Chondrocyte (in vitro differentiated cells): ENCODE measurements at places on chromosomes 12 and 14. TPM values are rescaled to one million over a fixed set of nuclear protein-coding genes. Genes with fewer than 3 reads are reported as not detected.

- no peak for DNase-seq
These were observed 28.5 kb upstream of the NUDT14 start for GRCh38 chr14:105209646-105210045.

DNA sequence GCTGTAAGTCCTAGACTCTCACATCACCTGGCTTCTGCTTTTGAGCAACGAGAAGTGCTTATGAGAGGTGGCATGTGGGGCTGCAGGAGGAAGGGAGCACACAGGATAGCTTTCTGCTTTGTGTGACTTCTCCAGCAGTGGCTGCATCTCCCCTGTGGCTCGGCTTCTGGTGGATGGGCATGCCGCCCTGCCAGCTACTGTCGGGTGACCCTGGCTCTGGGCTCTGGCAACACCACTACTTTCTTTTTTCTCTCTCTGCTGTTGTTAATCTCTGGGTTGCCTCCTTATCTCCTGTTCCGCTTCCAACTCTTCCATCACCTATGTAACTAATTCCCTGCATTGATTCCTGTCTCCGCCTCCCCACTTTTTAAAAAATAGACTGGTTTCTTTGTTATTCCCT, 209.1 kb upstream of the DAAM1 start:
- no peak for DNase-seq

DNA sequence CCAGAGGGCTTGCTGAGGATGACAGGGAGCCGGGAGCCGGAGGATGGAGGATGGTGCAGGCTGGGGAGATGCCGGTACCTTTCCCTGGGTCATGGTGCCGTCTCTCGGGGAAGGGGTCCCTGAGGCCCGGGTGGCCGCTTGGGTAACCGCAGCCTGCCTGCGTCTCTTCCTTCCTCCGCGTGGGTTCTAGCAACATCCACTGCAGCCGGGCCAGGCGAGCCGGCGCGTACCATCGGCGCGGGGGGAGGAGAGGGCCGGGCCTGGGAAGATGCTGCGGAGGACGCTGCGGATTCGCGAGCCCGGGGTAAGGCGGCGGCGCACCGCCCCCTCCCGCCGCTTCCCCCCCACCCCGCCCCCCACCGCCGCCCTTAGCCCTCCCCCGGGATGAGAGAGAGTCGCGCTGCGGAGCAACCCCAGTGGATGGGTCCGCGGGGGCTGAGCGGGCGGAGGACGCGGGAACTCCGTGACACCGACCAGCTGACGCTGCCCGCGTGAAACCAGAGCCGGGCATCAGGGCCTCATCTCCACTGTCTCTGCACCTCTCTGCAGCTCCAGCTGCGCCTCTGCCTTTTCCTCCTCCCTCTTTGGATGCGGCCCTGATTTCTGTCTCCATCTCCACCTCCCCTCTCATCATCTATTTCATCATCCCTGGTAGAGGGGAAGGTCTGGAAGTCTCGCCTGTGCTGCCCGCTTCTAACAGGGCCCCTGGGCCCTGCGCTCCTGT, at the start of gene FAIM2:
FAIM2 (minus strand) TSS at position 201 of the 724 bp plus-strand sequence; CDS start at position 93, 108 bp downstream.
- peak; percentile 74 for DNase-seq

UNC79 gene
- 0.10 to 0.19 TPM (median 0.15 TPM) in 3 replicates for total RNA-seq

GRCh38 chr12:67758119-67758518, 109.6 kb downstream of the DYRK2 start:
- no peak for DNase-seq

BIN2 gene
- not detected in 3 replicates for total RNA-seq

GRCh38 chr14:23910876-23911210, 42.7 kb upstream of the DHRS4 start:
- DNase-seq, result no peak

GLIPR1L1 gene
- not detected in 3 replicates for total RNA-seq

KRT75 gene
- not detected in 3 replicates for total RNA-seq

DNA sequence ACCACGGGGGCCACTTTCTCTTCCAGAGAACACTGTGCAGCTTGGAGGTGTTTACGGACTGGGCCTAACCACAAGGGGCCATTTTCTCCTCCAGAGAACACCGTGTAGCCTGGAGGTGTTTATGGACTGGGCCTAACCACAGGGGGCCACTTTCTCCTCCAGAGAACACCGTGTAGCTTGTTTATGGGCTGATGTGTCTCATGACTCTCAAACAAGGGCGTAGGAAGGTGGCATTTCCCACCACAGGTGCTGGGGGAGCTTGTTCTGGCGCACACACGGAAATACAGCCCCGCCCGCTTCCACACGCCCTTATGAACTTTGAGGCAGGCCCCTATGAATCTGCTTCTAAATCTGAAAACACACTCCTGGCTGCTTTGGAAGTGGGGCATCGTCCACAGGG, 174.6 kb upstream of the SFSWAP start:
- DNase-seq, result no peak

GRCh38 chr12:58539295-58539694, 381.0 kb downstream of the LRIG3 start:
- DNase-seq, result no peak

GRCh38 chr12:117367006-117367638, 5.7 kb upstream of the NOS1 start:
- no peak for DNase-seq

TRIM9 gene
- total RNA-seq, result 13.0 to 15.5 TPM (median 13.4 TPM) in 3 replicates

GRCh38 chr14:25092258-25092740, 42.4 kb upstream of the STXBP6 start:
- DNase-seq, result no peak

MSI1 gene
- 2.5 to 2.8 TPM (median 2.6 TPM) in 3 replicates for total RNA-seq

- DNase-seq, result no peak
These were observed 196.9 kb upstream of the NOVA1 start for GRCh38 chr14:26794731-26795130.

CCDC197 gene
- total RNA-seq, result not detected in 3 replicates

PTPRB gene
- total RNA-seq, result 0.21 to 0.37 TPM (median 0.29 TPM) in 3 replicates

- no peak for DNase-seq
These were observed 64.4 kb upstream of the RTL1 start for GRCh38 chr14:100967930-100968329.

GSC gene
- not detected in 3 replicates for total RNA-seq

GLIPR1L2 gene
- total RNA-seq, result 0.44 to 0.97 TPM (median 0.65 TPM) in 3 replicates

DNA sequence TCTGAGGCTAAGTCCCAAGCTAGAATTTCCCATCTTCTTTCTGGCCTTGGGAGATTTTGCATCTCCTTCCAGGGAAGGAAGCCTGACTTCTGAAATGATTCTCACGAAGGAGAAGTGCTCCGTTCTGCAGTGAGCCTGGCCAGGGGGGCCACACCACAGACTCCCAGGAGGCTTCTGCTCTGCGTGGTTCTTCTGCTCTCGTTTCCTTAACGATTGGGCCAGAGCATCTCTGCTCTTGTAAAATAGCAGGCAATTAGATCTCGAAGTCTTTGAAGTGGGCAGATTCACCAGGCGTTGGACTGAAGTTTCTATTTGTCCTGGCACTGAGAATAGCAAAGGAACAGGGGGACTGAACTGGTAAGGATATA, 6.7 kb upstream of the BATF start:
- DNase-seq, result no peak

GRCh38 chr12:50723865-50724264, 40.0 kb upstream of the ATF1 start:
- no peak for DNase-seq

DNA sequence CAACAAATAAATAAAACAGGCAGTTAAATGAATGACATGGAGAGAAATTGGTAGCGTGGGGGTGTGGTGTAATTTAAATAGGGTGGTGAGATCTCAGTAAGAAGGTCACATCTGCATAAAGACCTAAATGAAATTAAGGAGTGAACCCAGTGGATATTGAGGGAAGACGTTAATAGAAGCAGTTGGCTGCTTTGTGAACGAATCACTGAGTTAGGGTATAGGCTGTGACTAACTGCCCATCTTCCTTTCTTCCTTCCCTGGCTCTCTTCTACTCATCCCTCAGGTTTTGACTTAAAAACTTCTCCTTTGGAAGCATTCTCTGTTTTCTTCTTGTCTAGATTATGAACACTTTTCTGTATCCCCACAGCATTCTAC, 64.7 kb downstream of the BTG1 start:
- DNase-seq, result no peak

GRCh38 chr14:25394791-25395391, 344.9 kb upstream of the STXBP6 start:
- DNase-seq, result no peak

GRCh38 chr14:68970038-68970612, 9.0 kb downstream of the ACTN1 start:
- DNase-seq, result peak; percentile 49

DDX54 gene
- 44.2 to 52.7 TPM (median 44.6 TPM) in 3 replicates for total RNA-seq

DNA sequence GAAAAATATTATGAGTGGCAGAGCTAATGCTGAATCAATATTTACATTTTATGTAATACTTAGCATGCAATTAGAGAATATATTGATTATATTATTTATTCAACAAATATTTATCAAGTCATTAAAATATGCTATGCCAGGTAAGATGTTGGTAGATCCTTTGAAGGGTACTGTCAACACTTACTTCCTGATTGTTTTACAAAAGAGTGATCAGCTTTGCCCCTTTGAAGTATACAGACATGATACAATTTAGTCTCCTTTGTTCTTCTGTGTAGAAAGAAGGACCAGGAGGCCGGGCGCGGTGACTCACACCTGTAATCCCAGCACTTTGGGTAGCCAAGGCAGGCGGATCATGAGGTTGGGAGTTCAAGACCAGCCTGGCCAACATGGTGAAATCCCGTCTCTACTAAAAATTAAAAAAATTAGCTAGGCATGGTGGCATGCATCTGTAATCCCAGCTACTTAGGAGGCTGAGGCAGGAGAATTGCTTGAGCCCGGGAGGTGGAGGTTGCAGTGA, 73.9 kb upstream of the IFNG-AS1 start:
- DNase-seq, result no peak

- no peak for DNase-seq
These were observed 1.3 kb upstream of the ATP5MC2 start for GRCh38 chr12:53677016-53677799.

EGLN3 gene
- total RNA-seq, result 2.8 TPM in 2 of 3 replicates, not detected in the other

DNA sequence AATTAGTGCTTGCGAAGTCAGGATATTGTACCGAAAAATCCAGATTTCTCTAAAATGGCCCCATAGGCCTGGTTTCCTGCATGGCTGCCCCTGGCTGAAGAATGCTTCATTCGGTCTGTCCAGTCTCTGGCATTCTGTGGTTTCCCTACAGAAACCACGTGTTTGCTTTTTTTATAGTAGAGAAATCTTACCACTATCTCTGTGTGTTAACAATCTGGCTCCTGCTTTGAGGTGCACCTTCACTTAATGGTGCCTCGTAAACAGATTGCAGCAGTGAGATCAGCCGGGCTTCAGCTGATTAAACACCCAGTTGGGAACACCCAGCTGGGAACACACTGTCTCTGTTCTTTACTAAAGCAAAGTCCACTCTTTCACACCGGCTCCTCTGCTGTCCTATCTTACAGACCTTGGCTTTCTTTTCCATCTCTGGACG, 6.7 kb upstream of the DNAAF2 start:
- DNase-seq, result no peak

GRCh38 chr12:108629151-108629550, 4.5 kb downstream of the SELPLG start:
- DNase-seq, result no peak

KERA gene
- total RNA-seq, result not detected in 3 replicates

DNA sequence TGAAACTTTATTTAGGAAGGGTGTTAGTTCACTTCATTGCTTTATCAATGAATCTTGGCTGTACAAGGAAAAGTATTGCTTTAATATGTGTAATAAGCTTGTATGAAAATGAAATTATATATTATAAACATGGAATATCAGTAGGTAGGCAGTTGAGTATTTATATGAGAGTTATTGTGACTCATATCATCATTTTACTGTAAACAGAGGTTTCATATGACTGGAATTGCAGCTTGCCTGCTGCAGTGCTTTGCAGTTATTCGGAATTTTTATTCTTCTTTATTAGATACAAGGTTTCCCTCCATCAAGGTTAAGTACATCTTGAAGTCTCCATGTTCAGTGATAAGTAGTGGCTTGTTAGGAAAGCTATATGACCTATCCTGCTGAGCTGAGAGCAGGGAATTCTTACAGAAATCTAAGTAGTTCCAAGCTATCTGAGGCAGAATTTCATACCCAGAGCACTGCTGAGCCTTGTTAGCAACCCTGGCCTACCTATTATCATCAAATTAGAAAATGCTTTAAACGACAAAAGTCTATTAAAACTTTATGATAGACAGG, 111.2 kb downstream of the MGST1 start:
- DNase-seq, result no peak

MMP17 gene
- total RNA-seq, result 1.3 to 2.4 TPM (median 1.3 TPM) in 3 replicates

GRCh38 chr14:89507521-89507920, 90.5 kb upstream of the FOXN3 start:
- DNase-seq, result no peak

MIP gene
- total RNA-seq, result not detected in 3 replicates

GRCh38 chr12:57011438-57012424, 4.6 kb downstream of the TAC3 start:
- DNase-seq, result no peak

GRCh38 chr12:42446761-42447160, 120.8 kb downstream of the PPHLN1 start:
- no peak for DNase-seq

DNA sequence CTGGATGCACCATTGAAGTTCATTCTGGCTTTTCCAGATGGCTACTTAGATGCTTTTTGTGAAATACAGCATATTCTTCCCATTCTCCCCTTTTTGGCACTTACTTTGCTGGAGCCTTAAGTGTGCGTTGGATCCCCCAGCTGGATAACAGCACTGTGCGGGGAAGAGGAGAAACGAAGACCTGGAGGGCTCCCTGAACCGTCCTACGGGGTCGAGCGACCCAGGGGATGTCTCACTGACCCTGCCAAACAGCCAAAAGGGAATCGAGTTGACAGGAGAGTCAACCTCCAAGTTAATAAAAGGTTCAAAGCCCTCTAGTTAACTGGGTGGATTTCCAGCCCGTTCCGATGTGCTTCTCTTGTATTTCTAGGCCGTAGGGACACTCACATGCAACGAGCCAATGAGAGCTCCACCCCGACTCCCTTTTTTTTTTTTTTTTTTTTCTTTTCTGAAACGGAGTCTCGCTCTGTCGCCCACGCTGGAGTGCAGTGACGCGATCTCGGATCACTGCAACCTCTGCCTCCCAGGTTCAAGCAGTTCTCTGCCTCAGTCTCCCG, 1.0 kb upstream of the CAMKK2 start:
- DNase-seq, result no peak

DNA sequence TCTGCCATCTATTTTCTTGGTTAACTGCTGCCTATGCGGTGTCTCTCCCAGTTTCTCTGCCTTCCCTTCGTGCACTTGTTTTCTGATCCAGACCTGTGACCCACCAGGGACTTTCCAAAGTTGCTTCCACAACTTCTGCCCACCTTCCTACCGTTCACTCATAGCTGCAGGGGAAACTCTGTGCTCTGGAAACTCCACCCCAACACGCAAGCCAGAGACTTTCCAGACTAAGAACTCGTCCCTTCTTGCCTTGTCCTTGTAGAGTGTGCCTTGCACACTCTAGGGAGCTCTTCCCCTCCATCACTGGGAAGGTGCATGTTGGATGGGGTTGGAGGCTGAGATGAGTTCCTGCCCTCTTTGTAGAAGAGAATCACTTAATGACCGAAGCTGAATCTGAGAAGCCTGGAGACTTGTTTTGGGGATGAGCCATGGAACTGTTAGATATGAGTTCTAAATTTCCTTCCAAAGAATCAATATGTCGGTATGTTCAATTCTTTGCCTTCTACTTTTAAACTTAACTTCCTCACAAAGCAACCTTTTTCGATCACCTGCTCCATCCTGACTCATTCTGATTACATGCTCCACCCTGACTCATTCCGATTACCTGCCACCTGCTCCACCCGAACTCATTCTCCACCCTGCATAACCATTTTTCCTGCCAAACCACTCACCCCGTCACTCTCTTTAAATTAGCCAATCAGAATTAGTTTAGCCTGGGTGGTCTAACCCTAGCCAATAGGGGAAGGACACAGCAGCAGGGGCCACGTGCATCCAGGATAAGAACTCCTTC, 82.1 kb upstream of the CAPRIN2 start:
- no peak for DNase-seq

GRCh38 chr12:93624595-93625294, 52.3 kb downstream of the SOCS2 start:
- DNase-seq, result no peak

GYS2 gene
- total RNA-seq, result not detected in 3 replicates

- DNase-seq, result no peak
These were observed 33.4 kb upstream of the CISTR start for GRCh38 chr12:53785161-53785560.
